Astrocyte of the cerebellum (primary cell): ENCODE measurements at places on chromosomes 3 and 15.

DNA sequence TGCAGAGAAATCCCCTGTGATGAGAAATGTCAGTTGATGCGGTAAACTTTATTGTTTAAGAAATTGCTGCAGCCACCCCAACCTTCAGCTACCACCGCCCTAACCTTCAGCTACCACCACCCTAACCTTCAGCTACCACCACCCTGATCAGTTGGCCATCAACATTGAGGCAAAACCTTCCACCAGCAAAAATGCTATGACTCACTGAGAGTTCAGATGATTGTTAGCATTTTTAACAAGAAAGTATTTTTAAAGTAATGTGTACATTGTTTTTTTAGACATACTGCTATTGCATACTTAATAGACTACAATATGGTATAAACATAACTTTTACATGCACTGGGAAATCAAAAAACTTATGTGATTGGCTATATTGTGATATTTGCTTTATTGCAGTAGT lies 30.0 kb downstream of the U2SURP start:
- DNase-seq, result no peak

GRCh38 chr3:31707286-31707685 lies 174.6 kb downstream of the STT3B start:
- no peak for DNase-seq

GRCh38 chr3:160403796-160404470 lies 4.5 kb downstream of the SMC4 start:
- no peak for DNase-seq

- DNase-seq, result no peak
Observed at GRCh38 chr15:97023488-97023844, 693.0 kb downstream of the NR2F2 start.

GRCh38 chr3:100260081-100260684 lies 609 bp upstream of the TBC1D23 start:
- DNase-seq, result no peak

- no peak for DNase-seq
Observed at GRCh38 chr3:164794099-164794498, 284.2 kb downstream of the SI start.

GRCh38 chr3:35078780-35079179 lies 560.5 kb upstream of the ARPP21 start:
- DNase-seq, result no peak

DNA sequence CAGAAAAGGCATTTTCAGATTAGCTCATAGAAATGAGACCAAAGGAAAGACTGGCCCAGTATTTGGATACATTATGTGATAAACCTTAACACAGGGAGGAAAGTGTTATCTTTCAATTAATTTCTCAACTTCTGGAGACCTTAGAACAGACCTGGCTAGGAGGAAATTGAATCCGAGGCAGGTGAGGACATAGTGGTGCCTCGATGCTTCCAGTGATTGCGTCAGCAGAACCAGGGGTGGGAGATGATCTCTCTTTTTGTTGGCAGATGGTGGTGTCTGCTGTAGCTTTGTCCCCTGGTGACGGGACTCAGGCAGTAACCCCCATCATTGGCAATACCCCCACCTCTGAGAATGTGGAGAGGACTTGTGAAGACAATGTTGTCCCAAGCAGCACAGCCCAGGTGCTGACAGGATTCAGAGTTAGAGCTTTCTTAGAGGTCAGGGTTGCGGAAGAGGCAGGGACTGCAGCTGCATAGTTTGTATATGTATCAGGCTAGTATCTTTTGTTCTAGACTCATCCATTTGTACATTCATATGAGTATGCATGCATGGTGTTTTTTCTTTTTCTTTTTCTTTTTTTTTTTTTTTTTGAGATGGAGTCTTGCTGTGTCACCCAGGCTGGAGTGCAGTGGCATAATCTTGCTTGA lies 27.9 kb upstream of the MUC20 start:
- DNase-seq, result no peak

- DNase-seq, result no peak
Observed at GRCh38 chr3:100500320-100500880, 8.0 kb downstream of the TMEM45A start.

DNA sequence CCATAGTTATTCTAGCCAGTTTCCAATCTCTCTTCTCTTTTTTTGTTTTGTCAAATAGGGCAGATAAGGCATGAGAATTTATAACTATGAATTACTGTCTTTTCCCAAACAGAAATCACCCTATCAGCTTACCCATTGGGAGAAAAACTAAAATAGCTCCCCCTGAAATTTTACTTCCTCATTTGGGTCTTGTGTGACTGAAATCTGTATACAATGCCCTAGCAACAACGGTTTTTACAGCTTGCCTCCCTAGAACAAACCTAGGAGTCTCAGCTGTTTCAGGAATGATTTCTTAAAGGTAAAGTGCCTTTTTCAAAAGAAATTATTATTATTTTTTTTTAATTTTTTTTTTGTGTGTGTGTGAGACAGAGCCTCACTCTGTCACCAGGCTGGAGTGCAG lies 56.8 kb downstream of the CD86 start:
- DNase-seq, result no peak

DNA sequence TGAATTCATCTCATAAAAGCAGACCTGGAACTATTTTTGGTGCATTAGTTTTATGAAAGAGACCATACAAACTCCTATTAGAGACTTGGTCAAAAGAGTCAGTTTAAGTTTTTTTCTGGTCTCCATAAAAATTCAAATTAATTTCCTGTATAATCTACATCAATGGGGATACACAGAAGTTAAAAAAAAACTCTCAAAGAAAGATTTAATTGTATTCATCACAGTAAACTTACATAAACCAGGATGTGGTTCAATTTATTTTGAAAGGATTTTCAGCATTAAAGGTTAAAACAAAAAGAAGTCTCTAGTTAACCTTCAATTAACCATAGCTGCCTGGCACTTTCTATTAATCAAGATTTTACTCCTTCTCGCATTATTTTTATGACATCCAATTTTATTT lies 530.3 kb upstream of the KCNMB2 start:
- no peak for DNase-seq
